H1 (cell line): ENCODE measurements at places on chromosomes 12 and 14.

DNA sequence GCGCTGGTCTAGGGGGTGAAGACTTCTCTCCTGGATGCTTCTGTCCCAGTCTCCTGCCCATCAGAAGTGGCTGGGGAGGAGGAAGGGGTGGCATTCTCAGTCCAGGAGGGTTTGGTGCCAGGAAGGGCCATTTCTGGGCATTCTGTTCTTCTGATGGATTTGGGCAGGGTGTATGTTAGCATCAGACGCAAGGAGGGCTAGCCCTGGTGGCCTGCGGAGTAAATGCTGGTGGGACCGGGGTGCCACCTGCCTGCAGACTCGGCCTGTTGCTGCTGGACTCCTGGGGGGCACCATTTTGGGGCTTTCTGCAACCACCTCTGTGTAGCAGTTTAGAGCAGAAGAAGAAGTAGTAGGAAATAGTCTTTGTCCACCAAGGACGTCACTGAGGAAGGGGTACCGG is 31.7 kb downstream of the AACS start:
- DNase-seq, result no peak

GRCh38 chr12:46453428-46453827 is 80.9 kb upstream of the SLC38A2 start:
- DNase-seq, result no peak

DNA sequence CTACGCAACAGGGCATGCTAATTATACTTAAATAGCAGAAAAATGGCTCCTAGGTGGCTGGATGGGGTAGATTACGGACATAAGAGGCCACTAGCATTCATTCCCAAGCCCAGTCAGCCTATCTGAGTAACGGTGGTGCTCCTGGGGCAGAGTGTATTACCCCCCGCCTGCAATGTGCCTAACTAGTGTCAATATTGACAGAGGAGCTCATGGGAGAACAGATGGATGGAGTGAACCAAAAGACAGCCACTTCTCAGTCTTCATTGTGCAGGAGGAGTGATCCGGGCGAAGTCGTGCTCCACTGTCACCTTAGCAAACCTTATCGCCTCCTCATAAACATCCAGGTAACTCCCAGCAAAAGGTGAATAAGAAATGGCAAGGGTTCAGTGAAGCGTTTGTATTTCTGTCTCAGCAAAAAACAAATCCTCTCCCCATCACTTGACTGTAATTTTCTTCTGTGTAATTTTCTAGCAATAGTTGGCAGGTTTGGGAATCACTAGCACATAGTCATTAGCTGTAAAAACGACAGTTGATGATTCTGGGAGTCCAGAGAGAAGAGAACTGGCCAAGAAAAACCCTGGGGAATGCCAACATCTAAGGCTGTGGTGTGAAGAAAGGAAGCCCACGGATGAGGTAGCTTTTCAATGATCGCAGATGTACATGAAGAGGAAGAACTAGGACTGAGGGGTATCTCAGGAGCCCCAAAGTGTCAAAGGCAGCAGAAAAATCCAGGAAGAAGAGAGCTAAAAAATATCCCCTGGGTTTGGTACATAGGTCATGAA is 126.6 kb upstream of the BCL2L14 start:
- no peak for DNase-seq

DNA sequence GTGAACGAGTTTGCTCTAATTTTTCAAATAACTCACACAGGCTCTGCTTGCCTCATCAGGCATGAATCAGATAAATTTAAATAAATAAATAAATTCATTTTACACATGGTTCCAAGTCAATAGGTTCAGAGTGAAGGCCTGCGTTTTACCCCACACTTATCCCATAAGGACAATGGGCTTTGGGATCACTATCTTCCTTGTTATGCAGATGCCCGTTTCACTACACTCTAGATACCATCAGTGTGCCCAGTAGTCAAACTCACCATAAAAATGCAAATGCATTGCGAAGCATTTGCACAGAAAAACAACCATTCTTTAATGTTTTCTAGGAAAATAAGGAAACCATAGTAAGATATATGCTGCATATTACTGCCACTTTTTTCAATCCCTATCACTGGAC is 155.9 kb upstream of the CCDC196 start:
- DNase-seq, result no peak

- no peak for DNase-seq
Observed at GRCh38 chr12:124797321-124797720, 66.3 kb downstream of the SCARB1 start.

DNA sequence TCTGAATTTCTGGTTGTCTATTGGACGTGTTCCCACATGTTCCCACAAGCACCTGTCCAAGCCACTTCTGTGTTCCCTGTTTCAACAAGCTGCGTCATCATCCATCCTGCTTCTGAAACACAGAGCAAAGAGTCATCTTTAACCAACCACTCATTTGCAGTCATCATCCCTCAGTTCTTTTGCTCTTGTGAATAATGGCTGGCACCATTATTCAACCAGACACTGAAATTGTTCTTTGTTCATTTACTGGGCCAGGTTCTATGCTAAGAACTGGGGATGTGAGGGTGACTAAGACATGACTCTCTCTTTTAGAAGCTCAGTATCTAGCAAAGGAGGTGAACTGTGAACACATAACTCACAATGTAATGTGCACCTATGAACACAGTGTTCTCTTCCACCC is 40.7 kb upstream of the ANO4 start:
- DNase-seq, result no peak

- no peak for DNase-seq
Observed at GRCh38 chr12:119802472-119802871, 74.6 kb downstream of the CIT start.

DNA sequence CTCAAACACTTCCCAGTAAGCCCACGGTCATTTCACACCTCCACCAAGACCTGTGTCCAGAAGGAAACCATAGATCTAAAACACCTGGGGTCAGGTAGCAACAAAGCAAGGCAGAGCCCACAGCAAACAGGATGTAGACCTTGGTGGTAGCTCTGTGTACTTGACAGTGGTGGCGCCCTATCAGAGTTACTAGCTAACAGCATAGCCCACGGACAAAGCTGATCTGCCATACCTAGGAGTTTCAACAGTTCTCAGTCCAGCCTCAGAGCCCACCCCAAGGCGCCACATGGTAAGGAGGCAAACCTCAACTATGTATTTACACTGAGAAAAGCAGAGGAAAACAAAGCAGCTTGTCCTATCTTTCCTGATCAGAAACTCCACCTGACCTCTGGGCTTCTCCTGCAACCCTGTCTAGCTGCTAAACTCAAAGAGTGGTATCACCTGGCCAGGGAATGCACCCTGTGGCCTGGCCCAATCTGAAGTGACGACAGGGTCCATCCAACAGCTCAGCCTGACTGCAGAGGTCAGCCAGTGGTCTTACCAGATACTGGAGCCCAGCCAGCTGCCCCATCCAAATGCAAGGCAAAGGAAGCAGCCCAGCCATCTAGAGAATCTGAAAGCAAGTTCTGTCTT is 46.3 kb downstream of the STON2 start:
- no peak for DNase-seq

GRCh38 chr14:36905272-36905888 is 243.7 kb downstream of the PAX9 start:
- DNase-seq, result no peak

DNA sequence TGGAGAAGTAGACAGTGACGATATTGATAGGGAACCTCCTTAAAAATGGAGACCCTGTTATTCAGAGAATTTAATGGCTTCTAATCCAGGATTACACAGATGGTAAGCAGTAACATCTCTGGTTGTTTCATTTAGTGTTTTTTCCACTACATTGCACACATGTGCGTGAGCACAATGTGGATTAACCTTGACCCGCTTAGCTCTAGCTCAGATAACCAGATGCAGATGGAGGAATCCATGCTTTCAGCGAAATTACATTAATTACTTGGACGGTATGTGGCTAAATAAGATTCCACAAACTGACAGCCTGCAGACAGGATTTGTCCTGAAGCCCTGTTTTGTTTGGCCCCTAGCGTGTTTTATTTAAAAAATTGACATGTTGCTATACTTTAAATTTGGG is 378.4 kb downstream of the CCDC91 start:
- DNase-seq, result no peak

DNA sequence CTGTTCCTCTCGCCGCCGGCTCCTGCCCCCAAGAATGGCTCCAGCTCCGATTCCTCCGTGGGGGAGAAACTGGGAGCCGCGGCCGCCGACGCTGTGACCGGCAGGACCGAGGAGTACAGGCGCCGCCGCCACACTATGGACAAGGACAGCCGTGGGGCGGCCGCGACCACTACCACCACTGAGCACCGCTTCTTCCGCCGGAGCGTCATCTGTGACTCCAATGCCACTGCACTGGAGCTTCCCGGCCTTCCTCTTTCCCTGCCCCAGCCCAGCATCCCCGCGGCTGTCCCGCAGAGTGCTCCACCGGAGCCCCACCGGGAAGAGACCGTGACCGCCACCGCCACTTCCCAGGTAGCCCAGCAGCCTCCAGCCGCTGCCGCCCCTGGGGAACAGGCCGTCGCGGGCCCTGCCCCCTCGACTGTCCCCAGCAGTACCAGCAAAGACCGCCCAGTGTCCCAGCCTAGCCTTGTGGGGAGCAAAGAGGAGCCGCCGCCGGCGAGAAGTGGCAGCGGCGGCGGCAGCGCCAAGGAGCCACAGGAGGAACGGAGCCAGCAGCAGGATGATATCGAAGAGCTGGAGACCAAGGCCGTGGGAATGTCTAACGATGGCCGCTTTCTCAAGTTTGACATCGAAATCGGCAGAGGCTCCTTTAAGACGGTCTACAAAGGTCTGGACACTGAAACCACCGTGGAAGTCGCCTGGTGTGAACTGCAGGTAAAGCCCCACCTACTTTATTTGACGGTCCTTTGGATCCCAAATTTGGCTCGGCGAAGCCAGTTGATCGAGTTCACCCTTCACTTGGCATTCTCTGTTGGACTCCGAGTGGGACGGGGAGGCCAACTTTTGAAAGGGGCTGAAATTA is 1.5 kb downstream of the WNK1 start:
- DNase-seq, result no peak
